ENCODE measurements at places on chromosomes 1 and 21.

GRCh38 chr1:211643324-211644212 is 31.9 kb downstream of the NEK2 start:
- DNase-seq, result peak; percentile 18

DNA sequence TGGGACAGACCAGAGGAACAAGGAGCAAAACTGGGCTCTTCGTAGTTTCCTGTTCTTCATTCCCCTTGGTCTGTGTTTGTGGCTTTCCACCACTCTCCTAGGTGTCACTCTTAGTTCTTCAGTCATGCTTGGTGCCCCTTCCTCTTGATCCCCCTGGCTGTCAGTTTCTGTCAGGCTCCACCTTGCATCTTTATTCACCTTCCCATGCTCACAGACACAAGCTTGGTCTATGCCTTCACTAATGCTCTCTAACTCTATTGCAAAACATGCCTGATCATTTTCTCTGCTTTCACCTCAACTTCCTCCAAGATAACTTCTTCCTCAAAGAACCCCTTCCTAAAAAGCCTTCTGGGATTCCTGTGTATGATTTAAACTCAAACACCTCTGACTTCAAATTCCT is 122.9 kb downstream of the GLUL start:
- DNase-seq, result no peak

GRCh38 chr1:245690156-245690690 is 535.4 kb downstream of the KIF26B start:
- DNase-seq, result no peak

DNA sequence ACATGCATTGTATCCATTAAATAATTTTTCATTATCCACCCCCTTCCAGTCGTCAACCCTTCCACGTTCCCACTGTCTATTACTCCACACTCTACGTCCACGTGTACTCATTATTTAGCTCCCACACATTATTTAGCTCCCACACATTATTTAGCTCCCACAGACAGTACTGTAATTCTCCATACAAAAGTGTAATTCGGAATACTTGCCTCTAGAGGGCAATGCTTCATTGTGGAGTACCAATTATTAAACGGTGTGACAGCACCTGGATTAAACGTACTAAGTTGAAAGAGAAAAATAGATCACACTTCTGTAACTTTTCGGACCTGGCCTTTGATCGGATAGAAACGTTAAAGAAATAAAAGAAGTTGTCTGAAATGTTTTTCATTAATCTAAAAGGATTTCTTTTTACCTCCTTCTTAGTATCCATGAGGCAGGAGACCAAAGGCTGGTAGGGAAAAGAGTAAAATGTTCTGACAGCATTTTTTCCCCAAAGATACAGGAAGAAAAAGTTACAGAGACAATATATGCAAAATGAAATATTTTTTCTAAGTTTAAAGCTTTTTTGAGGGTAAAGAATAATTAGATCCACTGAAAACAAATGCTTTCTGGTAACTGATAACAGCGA is 99.2 kb downstream of the LHX8 start:
- no peak for DNase-seq

GRCh38 chr1:235077571-235078479 is 50.8 kb downstream of the TOMM20 start:
- no peak for DNase-seq

DNA sequence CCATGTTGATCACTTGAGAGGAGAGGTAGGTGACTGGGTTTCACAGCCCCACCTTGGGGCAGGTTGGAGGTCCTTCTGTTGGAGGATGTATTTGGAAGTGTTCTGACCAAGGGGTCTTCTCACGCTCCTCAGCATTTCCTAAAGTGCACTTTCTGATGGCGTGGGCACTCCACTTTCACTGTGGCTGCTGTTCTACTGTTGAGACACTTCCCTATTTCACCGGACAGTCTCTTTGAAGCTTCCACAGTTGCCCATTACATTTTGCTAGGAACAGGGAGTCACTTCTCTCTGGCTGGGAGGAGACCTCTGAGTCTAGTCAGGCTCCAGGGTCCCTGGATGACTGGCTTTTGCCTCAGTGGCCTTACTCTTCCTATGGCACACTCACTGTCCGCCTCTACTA is 180.0 kb upstream of the LMO4 start:
- no peak for DNase-seq

DNA sequence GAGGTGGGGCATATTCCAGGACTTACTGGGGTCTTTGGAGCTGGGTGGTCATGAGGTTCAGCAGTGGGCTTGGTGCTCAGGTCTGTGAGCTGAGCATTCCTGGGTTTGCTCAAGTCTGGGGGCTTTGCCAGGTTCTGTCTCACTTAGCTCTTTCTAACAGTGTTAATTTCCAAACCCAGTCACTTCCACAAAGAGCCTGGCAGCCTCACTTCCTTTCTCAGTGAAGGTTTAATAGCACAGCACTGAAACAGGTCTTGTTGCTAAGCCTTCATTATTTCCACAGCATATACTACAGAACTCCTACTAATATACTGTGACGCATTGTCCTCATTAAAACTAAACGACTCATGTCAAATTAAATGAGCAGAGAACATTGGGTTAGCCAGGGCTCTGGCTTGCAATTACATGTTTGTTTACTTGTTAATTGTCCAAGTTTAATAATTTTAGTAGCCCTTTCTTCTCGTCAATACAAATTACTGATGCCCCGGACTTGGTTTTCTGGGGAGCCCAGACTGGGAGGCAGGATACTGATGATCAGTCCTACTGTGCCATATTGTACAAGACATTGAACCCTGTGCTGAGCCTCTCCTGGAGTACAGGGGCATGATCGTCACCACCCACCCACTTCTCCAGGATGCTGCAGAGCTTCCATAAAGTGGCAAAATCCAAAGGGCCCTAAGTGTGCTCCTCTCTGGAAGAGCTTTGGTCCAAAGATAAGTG is 170.7 kb downstream of the IER5 start:
- no peak for DNase-seq

DNA sequence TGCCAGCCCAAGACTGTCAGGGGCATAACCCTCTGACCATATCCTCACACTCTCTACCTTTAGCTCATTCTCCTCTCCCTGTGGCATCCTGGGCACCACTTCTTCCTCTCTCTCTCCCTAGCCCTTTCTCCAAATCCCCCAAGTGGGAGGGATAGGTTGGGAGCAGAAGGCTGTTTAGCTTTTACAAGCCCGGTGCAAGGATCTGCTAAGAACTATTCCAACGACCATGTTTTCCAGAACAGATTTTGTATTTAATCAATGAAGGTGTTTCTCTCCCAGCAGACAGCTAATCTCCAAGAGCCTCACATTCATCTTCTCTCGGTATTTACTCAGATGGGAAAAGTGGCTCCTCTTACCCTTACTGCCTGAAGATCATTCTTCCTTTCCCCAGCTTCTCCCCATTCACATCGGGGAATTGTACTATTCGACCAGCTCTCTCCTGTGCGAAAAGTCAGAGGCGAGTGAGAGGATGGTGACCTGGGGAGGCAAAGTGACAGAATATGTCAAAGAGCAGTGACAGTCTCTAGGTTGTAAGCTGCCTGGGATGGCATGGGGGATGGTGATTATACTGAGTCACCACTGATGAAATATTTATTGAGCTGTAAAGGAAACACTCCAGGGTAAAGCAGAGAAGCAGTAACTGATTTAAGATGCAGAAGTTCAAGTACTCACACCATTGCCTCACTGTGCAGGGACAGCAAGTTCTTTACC is 47.0 kb upstream of the RBM15 start:
- DNase-seq, result no peak

- no peak for DNase-seq
Observed at GRCh38 chr1:228446852-228447251, 30.2 kb upstream of the TRIM17 start.

DNA sequence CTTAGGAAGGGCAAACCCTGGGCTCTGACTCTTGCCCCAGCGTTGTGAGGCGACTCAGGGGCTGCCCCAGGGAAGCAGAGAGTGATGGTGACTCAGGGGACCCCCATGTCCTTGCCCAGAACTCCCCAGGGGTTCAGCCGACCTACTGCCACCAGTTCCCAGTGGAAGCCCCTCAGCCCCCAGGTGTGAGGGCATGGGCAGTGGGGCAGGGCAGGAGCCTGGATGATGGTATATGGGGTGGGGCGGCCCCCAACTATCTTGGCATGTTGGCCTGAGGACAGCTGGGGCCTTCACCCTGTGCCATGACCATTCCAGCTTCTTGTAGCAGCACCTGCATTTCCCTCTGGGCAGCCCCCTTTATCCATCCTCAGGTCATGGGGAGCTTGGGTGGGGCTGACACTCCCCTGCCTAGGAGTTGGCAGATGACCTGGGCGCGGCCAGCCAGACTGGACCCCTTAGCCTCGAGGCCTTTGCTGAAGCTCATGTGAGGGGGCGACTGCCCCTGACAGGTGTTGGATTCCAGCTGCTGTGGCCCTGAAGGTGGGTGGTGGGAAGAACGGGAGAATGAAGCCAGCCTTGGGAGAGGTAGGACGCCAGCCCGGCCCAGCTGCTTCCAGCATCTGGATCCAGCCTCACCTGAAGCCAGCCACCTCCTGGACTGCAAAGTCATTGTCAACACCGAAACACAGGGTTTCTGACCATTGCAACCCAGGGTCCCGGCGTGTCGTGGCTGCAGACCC is 1.8 kb upstream of the FNDC10 start:
- DNase-seq, result no peak

GRCh38 chr1:161207173-161207572 is 5.0 kb downstream of the NDUFS2 start:
- DNase-seq, result no peak

DNA sequence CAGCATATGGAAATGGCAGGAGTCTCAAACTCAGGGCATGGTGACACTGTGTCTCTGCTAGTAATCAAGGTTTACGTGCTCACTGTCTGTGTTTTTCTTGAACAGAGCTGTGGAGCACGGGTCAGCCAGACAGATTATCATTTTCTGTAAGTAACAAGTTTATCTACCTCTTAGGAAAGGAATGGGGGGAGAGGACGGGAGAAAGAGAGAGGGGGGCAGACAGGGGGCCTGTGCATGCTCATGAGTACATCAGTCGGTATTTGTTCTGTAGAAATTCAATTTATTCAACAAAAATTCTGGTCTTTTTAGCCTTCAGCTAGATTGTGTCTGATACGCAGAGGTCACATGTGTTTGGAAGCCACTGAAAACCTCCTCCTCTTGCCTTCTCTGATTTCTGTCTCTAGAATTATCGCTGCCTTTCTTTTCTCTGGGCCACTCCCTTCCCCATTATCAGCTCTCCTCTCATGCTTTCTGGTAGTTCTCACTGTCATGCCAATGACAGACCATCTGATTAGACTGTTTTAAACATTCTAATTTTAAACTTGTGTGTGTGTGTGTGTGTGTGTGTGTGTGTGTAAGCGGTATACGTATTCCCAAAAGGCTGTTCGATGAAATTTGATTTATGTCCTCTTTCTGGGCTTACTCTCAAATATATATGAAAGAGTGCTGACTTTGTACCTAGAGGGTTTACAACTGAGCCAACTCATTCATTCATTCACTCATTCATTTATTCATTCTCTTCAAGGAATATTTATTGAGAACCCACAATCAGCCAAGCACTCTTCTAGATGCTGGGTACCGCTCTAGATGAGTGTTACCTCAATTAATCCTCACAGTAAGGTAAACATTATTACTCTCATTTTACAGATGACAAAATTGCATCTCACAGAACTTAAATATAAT is 636.9 kb downstream of the KIF26B start:
- DNase-seq, result no peak

- no peak for DNase-seq
Observed at GRCh38 chr1:27071049-27071416, 58.4 kb upstream of the TENT5B start.

GRCh38 chr1:98903261-98903660 is 101.4 kb downstream of the PLPPR5 start:
- DNase-seq, result no peak

DNA sequence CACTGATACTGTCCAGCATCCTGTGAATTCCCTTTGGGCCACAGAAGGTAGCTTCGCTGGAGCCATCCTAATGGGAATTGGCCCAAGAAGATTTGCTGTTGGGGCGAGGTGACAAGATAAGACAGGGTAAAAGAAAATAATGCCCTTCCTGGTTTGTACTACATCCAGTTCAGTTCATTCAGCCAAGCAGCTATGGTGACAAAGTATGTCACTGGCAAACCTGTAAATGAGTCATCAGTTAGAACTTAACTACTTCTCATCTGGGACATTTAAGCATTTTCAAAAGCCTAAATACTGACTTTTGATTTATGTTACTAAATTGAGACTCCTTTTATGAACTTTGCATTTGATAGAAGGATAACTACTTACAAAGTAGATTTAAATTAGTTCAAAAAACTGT is 54.2 kb downstream of the WDR64 start:
- DNase-seq, result no peak

GRCh38 chr1:33397994-33398393 is 32.9 kb downstream of the PHC2 start:
- no peak for DNase-seq

Data from naive thymus-derived CD8-positive, alpha-beta T cell (primary cell).